ENCODE measurements at places on chromosomes 16 and 17.

DNA sequence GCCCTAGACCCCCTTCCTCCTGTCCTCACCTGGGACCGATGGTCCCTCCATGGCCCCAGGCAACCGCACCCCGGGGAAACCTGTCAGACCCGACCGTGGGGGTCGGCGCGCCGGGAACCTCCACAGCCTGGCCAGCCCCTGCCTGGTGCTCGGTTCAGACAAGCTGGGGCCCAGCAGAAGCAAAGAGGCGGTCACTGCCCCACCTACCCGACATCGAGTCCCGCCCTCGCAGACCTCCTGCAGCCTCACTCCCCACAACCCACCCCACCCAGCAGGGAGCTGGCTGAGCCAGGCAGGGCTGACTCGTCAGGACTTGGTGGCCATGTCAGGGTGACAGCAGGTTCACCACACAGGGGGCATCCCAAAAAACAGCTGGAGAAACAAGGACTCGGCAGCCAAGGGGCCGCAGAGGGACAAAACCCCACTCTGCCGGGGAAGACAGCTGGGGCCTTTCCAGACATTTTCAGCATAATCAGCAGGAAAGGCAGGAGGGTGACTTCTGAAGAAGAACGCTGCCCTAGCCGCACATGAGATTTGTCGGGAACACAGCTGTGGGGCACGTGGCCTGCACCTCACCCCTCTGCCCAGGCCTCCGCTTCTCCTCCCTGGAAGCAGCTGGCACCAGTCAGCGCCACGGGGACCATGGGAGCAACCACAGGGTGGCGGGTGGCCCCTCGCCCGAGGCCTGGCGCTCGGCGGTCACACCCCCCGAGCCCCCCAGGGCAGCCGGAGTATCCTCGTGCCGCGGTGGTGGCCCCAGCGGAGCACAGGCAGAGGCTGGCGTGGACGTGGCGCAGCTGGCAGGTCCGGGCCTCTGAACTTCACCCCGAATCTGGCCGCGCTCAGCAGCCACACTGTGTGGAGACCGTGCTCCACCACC, 22.9 kb downstream of the GNPTG start:
- no peak for DNase-seq

DNA sequence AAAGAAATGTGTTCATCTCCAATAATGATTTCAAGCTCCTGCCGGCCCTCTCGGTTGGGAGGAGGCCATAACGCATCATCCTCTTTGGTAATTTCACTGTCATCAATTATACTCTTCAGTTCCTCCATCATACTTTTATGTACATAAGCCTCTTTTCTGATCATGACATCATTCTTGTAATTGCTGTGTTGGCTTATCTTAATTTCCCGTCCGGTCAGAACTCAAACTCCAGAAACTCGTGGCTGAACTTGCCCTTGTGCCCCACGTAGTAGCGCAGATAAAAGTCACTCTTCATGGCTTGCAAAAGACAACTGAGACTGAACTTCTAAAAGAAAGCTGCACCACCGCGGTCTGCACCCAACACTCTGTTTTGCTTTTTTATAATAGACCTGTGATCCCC, 13.6 kb downstream of the TMEM220 start:
- no peak for DNase-seq

- no peak for DNase-seq
These were observed 215.7 kb upstream of the CIBAR2 start for GRCh38 chr16:85327731-85328675.

DNA sequence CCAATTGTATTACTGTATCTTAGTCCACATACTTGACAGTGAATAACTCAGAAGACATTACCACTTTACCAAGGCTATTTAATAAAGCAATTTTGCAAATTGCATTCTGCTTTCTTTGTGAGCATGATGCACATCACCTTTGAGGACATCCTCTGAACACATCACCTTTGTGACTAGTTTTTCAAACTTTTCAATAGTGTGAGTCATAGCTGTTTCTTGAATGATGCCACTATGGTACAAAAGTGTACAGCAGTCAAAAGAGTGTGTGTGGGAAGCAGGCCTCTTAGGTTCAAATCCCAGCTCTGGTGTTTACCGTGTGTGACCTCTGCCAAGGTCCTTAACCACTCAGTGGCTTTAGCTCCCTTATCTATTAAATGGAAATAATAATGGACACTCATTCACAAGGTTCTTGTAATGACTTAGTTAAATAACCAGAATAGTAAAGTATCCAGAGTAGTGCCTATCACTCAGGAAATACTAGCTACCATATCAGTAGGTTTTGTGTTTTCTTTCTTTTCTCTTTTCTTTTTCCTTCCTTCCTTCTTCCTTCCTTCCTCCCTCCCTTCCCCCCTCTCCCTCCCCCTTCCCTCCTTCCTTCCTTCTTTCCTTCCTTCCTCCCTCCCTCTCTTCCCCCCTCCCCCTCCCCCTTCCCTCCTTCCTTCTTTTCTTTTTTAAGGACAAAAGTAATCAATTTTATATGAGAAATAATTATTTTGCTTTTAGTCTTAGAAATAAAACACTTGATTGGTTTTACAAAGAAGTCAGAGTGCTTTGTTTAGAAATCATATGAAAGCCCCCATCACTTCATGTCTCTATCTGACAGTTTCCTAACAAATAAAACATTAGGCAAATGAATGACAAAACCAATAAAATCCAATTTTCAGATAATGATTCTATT, 178.9 kb downstream of the MYO1D start:
- DNase-seq, result no peak

DNA sequence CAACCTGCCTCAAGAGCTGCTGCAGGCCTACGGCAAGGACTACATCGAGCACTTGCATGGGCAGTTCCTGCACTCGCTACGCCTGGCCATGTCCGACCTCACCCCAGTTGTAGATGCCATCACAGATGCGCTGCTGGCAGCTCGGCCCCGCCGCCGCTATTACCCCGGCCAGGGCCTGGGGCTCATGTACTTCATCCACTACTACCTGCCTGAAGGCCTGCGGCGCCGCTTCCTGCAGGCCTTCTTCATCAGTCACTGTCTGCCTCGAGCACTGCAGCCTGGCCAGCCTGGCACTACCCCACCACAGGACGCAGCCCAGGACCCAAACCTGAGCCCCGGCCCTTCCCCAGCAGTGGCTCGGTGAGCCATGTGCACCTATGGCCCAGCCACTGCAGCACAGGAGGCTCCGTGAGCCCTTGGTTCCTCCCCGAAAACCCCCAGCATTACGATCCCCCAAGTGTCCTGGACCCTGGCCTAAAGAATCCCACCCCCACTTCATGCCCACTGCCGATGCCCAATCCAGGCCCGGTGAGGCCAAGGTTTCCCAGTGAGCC, 5.8 kb downstream of the HSD11B2 start:
- no peak for DNase-seq

DNA sequence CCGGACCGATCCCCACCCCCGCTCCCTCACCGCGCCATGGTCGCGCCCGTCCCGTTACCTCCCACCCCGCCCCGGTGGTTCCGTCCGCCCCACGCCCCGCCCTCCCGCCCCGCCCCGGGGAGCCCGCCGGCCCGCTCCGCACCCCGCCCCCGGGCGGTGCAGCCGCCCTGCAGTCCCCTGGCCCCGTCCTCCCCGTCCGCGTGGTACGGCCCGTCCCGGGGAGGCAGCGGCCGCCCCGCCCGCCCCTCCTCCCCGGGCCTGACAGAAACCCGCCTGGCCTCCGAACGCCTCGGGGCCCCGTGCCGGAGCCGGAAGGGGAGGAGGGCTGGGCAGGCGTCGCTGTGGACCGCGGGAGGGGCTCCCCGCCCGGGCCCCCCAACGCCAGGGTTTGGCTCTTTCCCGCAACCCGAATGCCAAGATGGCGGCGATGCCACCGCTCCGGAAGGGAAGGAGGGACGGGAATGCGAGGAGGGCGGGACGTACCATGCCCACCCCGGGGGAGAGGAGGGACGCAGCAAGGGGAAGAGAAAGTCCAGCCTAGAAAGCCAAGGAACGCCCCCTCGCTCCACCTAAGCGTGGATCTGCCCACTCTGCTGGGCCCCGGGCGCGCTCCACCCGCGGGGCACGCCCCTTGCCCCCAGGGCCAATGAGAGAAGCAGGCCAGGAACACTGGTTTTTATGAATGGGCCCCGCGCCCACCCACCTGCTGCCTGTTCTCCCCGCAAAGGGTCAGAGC, at the start of gene PIP4K2B:
TSS of gene PIP4K2B (minus strand) at position 56 of the 736 bp plus-strand sequence. CDS start 132 bp downstream, outside the sequence.
- peak; percentile 94 for DNase-seq

DNA sequence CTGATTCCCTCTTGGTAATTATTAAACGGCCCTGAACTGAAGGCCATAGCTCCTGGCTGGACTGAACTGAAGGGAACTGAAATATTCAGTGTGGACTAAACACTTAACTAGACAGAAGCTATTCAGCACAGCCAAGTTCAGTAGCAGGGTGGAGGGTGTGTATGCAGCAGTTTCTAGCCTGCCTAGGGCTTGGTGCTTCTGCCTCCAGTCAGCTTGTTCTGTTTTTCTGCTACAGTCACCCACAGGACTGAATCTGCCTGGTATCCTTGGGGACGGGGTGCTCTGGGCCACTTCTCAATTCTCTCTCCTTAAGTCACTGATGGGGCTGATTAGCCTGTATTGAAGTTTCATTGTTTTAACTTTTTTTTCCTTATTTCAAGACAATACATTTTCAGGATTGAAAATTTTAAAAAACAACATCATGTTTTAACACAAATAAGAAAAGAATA, 77.1 kb downstream of the WWP2 start:
- no peak for DNase-seq
